Psoas muscle (tissue), 8 donors: ENCODE measurements at places on chromosomes 4 and X. TPM values are rescaled to one million over a fixed set of nuclear protein-coding genes. Genes with fewer than 3 reads are reported as not detected.

GRCh38 chrX:46959985-46960700 lies 47.9 kb downstream of the JADE3 start:
- no peak for DNase-seq

DNA sequence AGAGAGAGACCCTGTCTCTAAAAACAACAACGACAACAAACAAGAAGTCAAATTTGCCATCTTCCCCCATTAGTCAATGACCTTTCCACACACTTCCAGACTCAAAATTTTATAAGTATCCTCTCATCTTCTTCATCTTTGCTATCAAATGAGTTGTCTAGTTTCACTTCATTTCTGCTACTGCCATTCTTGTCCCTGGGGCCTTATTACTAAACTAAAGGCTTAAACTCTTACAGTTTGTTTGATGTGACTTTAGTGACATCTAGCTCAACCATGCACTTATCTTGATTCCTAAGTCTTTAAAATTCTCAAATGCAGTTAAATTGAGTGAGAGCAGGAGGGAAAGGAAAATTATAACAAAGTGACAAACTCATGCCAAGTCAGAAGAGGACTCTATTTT lies 271.8 kb upstream of the GK2 start:
- DNase-seq = no peak

DNA sequence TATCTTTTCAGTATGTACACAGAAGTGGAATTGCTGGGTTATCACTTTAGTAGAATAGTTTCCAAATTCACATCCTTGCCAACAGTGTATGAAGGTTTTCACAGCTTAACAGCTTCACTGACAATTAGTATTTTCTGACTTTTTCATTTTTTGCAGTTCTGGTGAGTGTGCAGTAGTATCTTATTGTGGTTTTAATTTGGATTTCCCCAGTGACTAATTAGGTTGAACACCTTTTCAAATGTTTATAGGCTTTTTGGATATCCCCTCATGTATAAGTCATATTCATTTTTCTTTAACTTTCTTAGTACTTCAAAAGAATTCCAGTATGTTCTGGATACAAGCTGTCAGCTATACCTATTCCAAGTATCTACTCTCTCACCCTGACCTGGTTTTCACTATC lies 37.1 kb downstream of the BRCC3 start:
- no peak for DNase-seq

GRCh38 chr4:47661741-47662140 lies 176.1 kb downstream of the CORIN start:
- DNase-seq = no peak

- DNase-seq = no peak
Measured at GRCh38 chr4:189088780-189089179, 851.9 kb upstream of the FRG1 start.

DNA sequence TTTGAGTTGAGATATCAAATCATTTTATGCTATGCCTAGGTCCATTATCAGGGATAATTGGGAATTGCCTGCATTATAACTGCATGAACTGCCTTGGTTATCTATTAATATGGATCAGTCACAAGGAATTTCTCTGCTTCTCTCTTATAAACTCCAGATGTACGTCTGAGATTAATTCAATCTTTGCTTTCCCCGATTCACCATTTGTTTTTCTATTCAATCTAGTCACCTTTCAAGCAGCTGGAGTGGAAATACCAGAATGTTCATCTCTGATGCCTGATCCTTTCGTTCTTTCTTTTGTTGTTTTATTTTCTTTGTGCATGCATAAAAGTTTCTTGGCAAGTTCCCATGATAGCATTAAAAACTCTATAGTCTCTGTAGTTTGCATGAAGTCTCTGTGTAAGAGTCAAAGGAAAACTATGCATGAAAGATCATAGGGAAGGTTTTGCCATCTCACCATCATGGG lies 22.6 kb downstream of the SYNPO2 start:
- DNase-seq = no peak

GRCh38 chr4:25110527-25111329 lies 49.5 kb downstream of the SEPSECS start:
- DNase-seq = no peak

GRCh38 chr4:137583671-137584070 lies 51.4 kb upstream of the PCDH18 start:
- DNase-seq = no peak

Gene ALG13
- polyA plus RNA-seq = 15.9 TPM

DNA sequence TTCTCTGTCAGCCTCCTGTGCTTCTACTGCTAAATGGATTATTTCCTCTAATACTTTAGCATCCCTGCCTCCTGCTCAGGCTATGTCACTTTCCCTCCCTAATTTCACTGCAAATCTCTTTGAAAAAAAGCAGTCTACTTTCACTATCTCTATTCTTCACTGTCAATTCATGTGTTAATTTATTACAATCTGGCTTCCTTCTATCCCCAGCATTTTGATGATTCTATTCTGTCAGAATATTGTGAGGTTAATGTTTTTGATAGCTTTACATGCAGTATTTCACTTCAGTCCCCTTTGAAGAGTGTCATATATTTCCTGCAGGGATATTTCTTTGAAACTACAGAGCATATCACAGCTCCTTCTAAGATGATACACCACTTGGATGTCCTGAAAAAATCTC lies 203.2 kb downstream of the GRID2 start:
- no peak for DNase-seq

DNA sequence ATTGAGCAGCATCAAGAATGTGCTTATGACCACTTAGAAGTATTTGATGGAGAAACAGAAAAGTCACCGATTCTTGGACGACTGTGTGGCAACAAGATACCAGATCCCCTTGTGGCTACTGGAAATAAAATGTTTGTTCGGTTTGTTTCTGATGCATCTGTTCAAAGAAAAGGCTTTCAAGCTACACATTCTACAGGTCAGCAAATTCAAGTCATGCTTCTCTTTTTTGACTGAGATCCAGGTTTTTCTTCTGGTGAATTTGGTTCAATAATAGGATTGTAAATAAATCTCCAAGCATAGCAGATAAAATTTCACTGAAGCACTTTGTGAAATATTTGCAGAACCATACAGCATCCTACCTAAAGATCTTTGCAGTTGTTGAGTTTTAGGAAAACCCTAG lies 218.1 kb downstream of the TLL1 start:
- DNase-seq = no peak

GRCh38 chr4:31108762-31109161 lies 388.6 kb downstream of the PCDH7 start:
- DNase-seq = no peak

DNA sequence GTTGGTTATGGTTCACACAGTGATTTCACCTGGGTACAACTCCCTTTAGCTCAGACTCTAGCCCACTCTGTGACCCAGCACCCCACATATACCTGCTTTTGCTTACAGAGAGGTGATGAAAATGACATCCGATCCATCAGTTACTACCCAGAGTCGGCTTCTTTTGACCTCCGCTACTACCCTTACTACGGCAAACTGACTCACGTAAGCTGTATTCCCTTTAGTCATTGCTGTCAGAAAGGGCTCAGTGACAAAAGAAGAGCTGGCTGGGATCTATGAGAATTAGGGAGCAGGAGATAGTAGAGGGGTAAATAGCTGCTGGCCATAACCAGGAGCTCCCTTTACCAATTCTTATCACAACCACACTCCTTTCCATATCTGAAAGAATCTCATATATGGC lies 16.7 kb downstream of the ATP1B4 start:
- no peak for DNase-seq

GRCh38 chr4:10181745-10182445 lies 65.3 kb upstream of the WDR1 start:
- no peak for DNase-seq

Gene ITIH6
- polyA plus RNA-seq = not detected

Gene VCX2
- not detected for polyA plus RNA-seq

DNA sequence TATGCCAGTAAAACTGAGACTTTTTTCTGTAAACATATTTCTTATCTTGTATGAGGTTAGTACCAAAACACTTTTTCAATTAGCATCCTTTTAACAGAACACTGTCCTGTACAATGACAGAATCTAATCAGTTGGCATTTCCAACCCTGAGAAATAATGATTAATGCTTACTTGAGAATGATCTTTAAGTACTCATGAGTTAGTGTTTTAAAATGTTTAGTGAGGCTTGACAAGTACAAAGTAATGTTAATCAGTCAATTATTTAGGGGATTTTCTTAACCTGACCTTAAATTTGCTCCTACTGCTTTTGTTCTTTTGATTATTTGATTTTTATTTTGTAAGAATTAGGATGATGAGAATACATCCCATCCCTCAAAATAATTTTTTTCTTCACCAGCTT lies 496.5 kb downstream of the RPA4 start:
- DNase-seq = no peak

Gene HPGD
- polyA plus RNA-seq = 0.52 TPM

GRCh38 chr4:105058177-105058812 lies 88.4 kb upstream of the TET2 start:
- DNase-seq = no peak

Gene TGIF2LX
- not detected for polyA plus RNA-seq

GRCh38 chr4:74874753-74875367 lies 58.1 kb upstream of the PARM1 start:
- no peak for DNase-seq

Gene SUPT20HL2
- polyA plus RNA-seq = not detected

DNA sequence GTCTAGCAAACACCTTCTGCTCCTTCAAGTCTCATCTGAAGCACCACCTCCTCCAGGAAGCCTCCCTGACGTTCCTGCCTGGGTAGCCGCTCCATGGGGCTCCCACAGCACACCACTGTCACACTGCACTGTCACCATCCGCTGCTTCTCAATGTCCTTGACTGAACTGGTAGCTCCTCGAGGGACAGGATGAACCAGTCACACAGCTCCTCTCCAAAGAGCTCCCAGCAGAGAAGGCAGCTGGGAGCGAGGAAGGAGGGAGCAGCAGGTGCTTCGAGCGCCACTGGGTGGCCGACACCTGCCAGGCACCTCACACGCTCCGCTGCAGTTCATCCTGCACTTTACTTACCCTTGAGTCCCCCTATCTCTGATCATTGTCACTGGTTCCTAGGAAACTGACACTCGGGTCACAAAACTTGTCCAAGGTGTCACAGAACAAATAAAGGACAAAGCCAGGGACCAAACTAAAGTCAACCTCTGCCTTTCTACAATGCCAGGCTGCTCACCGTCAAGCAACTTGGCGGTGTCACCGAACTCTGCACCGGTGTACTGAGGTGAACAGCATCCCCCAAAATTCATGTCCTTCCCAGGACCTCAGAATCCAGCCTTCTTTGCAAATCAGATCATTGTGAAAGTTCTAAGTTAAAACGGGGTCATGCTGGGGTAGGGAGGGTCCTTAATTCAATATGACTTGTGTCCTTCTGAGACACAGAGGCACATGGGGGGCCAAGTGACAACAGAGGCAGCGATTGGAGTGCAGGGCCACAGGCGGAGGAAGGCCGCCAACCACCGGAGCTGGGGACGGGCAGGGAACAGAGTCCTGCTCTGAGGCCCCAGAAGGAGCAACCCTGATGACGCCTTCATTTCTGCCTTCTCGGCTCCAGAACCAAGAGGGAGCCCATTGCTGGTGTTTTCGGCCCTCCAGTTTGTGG lies 5.5 kb upstream of the S100P start:
- DNase-seq = no peak

GRCh38 chr4:7388627-7389026 lies 46.1 kb downstream of the PSAPL1 start:
- no peak for DNase-seq

- DNase-seq = no peak
Measured at GRCh38 chr4:178314287-178314686, 872.0 kb upstream of the AGA start.

DNA sequence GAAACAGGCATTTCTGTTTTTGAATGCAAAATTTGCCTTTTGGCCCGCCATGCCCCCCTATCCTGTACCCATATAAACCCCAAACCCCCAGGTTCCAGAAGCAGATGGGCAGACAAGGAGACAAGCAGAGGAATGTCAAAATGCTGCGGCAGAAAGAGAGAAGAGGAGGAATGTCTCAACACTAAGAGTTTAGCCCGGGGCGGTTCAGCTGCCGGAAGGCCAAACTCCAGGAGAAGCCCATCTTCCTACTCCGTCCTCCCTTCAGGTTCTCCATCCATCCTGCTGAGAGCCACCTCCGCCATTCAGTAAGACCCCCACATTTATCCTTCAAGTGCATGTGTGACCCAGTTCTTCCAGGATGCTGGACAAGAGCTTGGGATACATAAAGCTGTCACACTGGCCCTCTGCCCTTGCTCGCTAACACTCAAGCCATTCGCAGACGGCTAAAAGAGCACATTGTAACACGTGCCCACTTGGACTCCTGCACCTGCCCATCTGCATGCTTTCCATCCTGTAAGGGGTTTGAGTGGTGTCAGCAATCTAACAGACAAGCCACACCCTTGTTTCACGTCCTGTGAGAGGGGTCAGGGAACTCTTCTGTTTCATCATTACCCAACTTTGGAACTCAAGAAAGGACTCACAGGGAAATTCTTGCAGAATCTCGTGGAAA lies 31.3 kb downstream of the TLR10 start:
- DNase-seq = no peak

GRCh38 chrX:46695491-46695890 lies 63.4 kb downstream of the SLC9A7 start:
- DNase-seq = no peak

GRCh38 chr4:165512424-165512823 lies 133.6 kb downstream of the CPE start:
- DNase-seq = no peak

- DNase-seq = no peak
Measured at GRCh38 chrX:38081909-38082308, 75.6 kb downstream of the SYTL5 start.

Gene SEPSECS
- polyA plus RNA-seq = 1.4 TPM

Gene LINC00632
- 0.18 TPM for polyA plus RNA-seq

Gene EDA
- polyA plus RNA-seq = 0.66 TPM

Gene RXFP1
- polyA plus RNA-seq = 0.01 TPM

- DNase-seq = no peak
Measured at GRCh38 chr4:40613456-40613855, 16.2 kb downstream of the RBM47 start.

- DNase-seq = no peak
Measured at GRCh38 chrX:140848800-140849199, 139.2 kb downstream of the LINC00632 start.

- peak; percentile 24 for DNase-seq
Measured at GRCh38 chr4:17511051-17511450, 839 bp downstream of the QDPR start.

Gene VSIG4
- polyA plus RNA-seq = 15.1 TPM

DNA sequence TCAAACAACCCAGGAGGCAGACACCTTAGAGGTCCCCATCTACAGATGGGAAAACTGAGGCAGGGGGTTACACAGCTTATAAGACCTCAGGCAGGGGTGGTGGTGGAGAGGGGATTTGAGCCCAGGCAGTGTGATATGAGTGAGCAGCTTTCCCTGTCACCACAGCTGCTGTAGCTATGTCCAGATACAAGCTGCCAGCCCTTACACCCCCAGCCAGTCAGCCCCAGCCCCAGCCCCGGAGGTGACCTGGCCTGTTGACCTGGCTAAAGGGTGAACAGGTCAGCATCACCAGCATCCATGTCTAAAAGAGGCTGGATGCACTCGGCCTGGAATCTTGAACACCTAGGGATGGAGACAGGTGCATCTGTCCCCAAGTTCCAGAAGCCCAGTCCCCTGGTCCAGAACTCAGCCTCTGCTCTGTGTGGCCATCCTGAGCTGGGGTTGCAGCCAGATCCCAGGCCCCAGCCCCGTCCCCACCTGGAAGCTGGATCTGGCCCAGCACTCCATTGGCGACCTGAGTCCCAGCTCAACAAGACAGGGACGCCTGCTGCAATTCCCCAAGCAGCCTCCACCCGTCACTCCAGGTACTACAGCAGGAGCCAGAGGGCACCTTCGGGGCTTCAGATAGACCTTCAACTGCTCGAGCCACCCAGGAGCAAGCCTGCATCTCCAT lies 89.5 kb downstream of the JAKMIP1 start:
- no peak for DNase-seq

GRCh38 chr4:25406081-25406692 lies 29.1 kb downstream of the ANAPC4 start:
- DNase-seq = no peak

- no peak for DNase-seq
Measured at GRCh38 chrX:118211891-118212816, 95.5 kb upstream of the KLHL13 start.
